ENCODE measurements at places on chromosomes 7 and 10. TPM values are rescaled to one million over a fixed set of nuclear protein-coding genes. Genes with fewer than 3 reads are reported as not detected.

Gene NYAP1
- 0.55 TPM for total RNA-seq

Gene CLRN3
- total RNA-seq: not detected

Gene HTRA1
- 83.8 TPM for total RNA-seq

Gene PPP1R9A
- 30.6 TPM for total RNA-seq

DNA sequence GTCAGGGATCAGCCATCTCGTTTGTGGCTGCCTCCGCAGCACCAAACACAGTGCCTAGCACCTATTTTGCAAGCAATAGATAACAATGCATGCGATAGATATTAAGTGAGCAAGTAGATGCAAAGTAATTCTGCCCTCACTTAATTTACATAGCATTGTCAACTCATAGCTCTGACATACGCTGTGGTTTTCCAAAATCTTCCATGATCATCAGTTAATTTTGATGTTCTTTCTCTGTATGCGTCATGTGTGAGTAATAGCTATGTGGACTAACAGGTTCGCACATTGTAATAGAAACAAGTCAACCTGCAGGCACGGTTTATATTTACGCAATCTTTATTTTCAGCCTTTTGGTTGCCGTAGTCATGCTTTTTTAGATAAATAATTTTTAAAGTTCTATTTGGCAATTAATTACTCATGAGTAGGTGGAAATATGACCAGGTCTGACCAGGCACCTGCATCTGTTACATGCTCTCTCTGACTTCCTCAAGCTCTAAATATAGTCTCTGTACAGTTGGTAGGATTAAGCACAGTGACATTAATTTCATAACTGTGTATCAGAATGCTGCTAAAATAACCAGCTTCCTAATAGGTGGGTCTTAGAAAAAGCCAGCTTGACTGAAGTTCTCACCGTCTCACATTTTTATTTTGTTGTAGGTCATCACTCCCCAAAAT is 13.3 kb downstream of the MAP3K8 start:
- DNase-seq: no peak

DNA sequence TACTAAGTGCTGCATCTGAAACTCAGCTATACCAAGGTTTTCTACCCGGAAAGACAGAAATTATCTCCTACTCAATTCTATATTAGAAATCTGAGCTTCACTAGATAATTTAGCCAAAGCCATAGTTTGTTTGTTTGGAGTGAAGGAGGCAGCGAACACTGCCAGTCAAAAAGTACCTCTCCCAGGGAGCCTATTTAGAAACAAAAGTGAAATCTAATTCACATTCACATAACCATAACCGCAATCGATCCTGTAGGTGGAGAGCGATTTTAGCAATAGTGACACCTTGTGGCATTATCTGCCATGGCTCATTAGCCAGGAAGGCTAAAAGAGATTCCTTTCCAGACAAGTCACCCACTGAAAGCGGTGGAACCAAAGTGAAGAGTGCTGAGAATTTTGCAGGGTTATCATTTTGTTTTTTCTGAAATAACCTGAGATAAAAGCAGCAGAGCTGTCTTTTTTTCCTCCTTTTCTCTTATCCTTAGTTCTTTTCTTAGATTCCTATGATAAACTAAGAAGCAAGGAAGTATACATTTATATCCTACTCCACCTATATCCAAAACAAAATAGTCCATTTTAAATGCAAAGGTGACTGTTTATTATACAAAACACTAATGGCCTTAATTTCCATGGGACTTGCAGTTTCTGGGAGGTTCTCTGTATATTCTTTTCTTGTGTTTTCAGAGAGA is 83.7 kb upstream of the BET1 start:
- no peak for DNase-seq

DNA sequence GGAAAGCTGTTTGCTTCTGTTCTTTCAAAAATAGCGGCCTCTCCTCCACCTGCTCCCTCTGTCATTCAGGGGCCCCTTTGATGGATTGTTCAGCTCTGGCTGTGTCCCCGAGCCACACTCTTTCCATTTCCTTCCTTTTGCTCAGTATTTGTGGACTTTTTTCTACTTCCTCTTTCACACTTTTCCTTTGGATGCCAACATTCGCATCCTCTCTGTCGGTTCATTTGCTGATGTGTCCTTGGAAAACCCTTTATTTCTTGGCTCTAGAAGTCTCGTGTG is 11.7 kb upstream of the PWWP2B start:
- no peak for DNase-seq

GRCh38 chr7:117800406-117800805 is 72.8 kb downstream of the CTTNBP2 start:
- no peak for DNase-seq

GRCh38 chr10:99507265-99507664 is 25.5 kb upstream of the NKX2-3 start:
- no peak for DNase-seq

DNA sequence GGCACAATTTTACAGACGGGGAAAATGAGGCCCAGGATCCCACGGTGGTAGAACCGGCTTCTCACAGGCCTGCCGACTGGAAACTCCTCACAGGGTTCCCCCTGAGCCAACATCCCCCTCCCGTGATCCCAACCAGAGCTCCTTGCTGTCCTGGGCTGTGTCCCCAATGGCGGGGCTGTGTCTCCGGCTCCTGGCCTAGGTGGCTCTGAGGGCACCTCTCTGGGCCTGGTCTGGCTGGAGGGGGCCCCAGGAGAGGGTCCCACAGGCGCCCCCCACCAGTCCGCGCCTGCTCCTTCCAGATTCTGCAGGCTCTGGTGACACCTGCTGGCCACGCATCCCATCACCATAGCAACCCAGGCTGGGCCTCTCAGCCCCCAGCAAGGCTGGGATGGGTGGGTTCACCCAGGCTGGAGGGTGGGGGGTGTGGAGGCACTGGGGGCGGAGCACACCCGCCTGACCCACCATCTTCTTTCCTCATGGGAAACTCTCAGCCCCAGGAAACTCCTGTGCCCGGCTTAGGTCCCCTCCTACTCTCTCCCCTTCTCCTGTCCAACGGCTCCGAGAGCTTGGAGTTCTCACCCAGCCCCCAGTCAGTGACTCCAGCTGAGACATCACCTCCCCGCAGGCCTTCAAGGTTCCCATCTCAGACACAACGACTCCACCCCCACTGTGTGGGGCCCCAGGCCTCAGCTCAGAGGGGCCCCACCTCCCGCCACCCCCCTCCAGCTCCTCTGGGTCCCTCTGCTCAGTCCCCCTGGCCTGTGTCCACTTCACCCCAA is 27.1 kb upstream of the TNRC18 start:
- peak; percentile 76 for DNase-seq

GRCh38 chr10:3445648-3446047 is 273.1 kb upstream of the PITRM1 start:
- no peak for DNase-seq

DNA sequence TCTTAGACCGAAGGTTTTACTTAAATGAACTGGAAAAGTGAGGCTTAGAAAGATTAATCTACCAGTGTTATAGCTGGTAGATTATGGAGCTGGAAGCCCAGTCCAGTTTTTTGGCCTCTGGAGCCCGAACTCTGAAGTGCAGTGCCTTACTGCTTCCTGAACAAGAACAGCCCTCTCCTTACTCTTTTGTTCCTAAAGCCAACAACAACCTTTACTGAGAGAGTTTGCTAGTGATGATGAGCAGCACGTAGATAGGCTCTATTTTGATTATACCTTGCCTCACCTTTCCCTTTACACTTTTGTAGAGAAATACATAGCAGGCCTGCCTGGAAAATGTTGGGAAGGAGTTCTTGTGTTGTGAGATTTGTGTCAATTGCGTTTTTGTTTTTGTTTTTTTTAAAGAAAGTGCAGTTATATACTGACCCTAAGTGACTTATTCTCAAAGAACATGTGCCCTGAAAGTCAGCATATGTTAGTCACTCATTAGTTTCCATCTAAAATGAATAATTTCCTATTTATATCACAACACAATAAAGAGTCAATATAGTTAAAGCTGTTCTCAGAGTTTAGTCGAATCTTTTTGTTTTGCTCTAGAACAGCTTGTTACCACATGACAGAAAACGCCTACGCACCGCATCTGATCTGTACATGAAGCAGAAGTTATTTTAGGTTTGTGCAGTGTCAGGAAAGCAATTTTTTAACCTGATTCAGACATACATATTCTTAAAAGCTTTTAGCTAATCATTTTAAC is 33.0 kb downstream of the PLEKHA1 start:
- no peak for DNase-seq

- DNase-seq: no peak
Measured at GRCh38 chr7:129090300-129090907, 35.5 kb upstream of the TNPO3 start.

DNA sequence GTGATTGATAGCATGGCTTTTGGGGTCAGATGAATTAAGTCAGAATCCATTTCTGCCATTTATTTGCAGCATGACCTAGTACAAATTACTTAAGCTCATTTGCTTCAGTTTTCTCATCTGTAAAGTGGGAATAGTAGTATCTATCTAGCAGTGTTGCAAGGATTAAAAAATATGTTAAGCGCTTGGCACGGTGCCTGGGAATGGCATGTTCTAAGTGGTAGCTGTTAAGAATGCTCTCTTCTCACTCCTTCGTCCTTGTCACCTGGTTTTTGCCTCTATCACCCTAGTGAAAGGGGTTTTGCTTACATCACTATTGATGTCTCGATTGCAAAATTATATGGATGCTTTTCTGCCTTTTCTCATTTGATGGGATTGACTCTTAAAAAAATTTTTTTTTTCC is 7.4 kb downstream of the TMEM248 start:
- no peak for DNase-seq

GRCh38 chr7:134710511-134710853 is 63.8 kb downstream of the BPGM start:
- DNase-seq: no peak

- no peak for DNase-seq
Measured at GRCh38 chr7:99331002-99331401, 5.3 kb downstream of the ARPC1A start.

DNA sequence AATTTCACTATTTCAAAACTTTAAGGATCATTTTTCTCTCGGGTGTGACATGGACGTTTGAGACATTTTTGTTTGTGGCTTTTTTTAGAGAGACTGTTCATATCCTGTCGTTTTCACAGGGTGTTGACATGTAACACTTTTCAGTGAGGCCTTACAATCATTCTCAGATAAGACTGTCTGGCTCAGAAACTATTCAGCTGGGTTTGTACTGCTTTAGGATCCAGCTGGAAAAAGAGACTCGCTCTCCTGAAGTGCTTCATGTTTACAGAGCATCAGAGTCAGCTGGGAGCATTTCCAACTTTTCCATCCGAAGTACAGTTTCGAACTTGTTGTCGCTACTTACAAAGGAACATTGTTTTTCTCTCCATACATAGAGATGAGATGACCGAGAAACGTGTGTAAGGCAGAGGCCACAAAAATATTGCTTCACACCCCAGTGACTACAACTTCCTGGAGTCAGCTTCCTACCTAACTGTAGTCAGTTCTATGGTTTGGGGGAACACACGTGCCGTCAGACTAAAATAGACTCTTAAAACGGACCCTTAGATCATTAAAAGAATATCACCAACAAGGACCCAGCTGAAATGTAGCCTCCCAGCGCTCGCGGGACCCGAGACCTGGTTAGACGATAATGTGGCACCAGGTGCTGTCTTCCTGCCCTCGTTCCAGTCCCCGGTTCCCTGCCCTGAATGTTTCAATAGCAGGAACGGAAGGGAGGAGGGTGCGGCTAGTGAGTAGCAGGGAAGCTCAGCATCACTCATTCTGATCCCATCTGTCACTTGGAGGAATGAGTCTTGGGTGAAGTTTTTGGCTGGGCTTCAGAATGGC is 78.0 kb downstream of the MKI67 start:
- no peak for DNase-seq

DNA sequence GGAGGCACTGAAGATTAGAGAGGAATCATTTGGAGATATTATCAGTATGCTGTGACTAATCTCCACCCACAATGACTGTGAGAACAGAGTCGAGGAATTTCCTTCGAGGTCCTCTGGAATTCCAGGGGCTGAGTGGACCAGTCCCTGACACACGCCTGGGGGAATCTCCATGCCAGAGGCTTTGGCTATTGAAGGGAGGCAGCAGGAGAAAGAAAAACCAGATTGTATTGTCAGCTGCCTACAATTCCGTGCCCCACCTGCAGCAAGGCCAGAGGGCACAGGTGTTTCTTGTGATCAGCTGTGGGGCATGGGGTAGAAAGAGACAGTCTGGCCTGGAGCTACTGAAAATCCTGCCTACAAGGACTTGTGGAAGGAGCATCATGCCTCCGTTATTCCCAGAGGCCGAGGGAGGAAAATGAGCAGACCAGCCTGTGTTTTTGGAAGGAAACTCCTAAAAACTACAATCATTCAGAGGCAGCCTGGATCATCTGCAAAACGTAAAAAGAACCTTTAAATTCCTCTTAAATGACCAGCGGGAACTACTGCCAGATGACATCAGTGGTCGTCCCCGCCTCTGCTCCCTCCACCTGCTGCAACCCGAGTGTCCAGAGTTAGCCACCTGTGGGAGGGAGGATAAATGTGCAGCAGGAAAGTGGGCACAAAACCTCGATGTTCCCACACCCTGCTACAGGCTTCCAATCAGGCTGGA is 25.4 kb upstream of the ANK3 start:
- DNase-seq: no peak

GRCh38 chr7:134632937-134633540 is 13.6 kb upstream of the BPGM start:
- DNase-seq: no peak

- no peak for DNase-seq
Measured at GRCh38 chr7:21131897-21132296, 296.0 kb upstream of the SP4 start.

DNA sequence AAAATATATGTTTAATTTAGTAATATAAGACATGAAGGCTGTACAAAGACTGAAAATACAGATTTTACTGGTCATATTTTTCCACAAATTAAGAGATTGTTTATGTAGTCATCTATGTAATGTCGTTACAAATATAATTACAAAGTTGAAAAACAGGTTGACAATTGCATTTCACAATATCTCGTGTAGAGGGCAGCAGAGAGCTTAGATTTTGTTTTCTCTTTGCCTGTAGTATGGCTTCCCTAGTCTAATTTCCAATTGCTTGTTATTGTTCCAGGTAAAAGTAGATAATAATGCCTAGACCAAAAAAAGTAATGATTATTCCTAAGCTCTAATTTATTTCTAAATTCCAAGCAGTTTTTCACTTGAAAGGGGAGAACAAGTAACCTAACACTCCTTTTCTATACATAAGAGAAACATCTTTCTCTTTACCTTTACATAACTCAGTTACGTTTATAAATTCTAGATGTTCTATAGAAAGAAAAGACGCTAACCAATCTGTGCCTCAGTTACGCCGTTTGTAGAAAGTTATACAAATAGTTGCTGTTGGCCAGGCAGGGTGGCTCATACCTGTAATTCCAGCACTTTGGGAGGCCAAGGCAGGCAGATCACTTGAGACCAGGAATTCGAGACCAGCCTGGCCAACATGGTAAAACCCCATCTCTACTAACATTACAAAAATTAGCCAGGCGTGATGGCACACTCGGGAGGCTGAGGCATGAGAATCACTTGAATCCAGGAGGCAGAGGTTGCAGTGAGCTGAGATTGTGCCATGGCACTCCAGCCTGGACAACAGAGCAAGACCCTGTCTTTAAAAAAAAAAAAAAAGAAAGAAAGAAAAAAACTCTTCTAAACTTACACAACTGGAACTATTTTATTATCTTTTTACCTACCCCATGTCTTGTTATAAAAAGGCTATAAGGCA is 30.0 kb downstream of the NET1 start:
- DNase-seq: no peak

Measured in upper lobe of right lung (tissue), 1 donor.